ENCODE measurements at places on chromosomes 11 and 22. TPM values are rescaled to one million over a fixed set of nuclear protein-coding genes. Genes with fewer than 3 reads are reported as not detected.

NPAT gene
- total RNA-seq: 8.4 TPM

APOA1 gene
- total RNA-seq: 3.7 TPM

ZNF70 gene
- 3.1 TPM for total RNA-seq

OR4D5 gene
- total RNA-seq: 0.52 TPM

OR6T1 gene
- not detected for total RNA-seq

OR10G8 gene
- total RNA-seq: not detected

Measured in skeletal muscle tissue (tissue), 5 donors.